ENCODE measurements at places on chromosomes 3 and 15.

DNA sequence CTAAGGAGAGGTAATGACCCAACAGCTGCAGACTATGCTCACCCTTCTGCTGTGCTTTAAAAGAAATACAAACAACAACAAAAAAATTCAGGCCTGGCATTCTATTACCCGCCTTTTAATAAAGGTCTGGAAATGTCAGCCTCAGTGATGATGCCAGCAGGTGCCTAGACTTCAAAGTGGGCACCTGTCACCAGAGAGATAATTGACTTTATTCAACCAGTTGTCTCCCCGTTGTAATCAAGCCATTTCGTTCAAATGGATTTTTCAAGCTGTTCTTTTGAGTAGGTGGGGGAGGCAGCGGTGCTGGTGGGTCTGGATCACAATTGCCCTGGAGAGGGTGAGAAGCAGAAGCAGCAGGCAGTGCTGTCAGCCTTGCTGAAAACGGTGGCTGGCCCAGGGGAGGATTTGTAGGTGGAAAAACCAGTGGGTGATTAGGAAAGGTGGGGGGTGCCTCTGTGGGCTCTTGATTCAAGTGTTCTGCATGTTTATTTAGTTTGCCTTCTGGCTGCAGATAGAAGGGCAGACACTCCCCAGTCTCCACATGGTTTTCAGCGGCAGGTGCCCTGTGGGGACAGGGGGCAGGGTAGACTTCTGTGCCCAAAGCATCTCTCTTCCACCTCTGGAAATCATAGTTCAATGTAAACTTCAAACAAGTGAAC lies 300.2 kb upstream of the SLCO3A1 start:
- peak; percentile 86 for DNase-seq

- no peak for DNase-seq
Measured at GRCh38 chr3:74842141-74842540, 227.7 kb upstream of the CNTN3 start.

GRCh38 chr3:61226166-61226686 lies 25.0 kb downstream of the FHIT start:
- DNase-seq, result no peak

- DNase-seq, result no peak
Measured at GRCh38 chr3:30764891-30765290, 129.6 kb downstream of the GADL1 start.
